Heart right ventricle (tissue), 16 donors: ENCODE measurements at places on chromosomes 5 and 9. TPM values are rescaled to one million over a fixed set of nuclear protein-coding genes. Genes with fewer than 3 reads are reported as not detected.

COL27A1 gene
- polyA plus RNA-seq, result 3.1 TPM

EFNA5 gene
- polyA plus RNA-seq, result 6.9 TPM

PCDHA8 gene
- polyA plus RNA-seq, result not detected

HRCT1 gene
- 13.9 TPM for polyA plus RNA-seq

NTRK2 gene
- 2.3 TPM for polyA plus RNA-seq

SLC23A1 gene
- polyA plus RNA-seq, result not detected

LIFR gene
- 6.0 TPM for polyA plus RNA-seq

BSPRY gene
- 2.8 TPM for polyA plus RNA-seq

FGFR4 gene
- 2.4 TPM for polyA plus RNA-seq

SPEF2 gene
- polyA plus RNA-seq, result 0.42 TPM

MAP1B gene
- 13.1 TPM for polyA plus RNA-seq

KCNMB1 gene
- polyA plus RNA-seq, result 1.2 TPM

SMIM3 gene
- polyA plus RNA-seq, result 41.5 TPM

UBQLN1 gene
- polyA plus RNA-seq, result 20.2 TPM

IL11RA gene
- polyA plus RNA-seq, result 30.0 TPM
